Activated T-cell treated with anti-CD3 and anti-CD28 coated beads, Interleukin-2, amount 50 U/mL, for 72 hours (primary cell): ENCODE measurements at places on chromosomes 3 and 15.

DNA sequence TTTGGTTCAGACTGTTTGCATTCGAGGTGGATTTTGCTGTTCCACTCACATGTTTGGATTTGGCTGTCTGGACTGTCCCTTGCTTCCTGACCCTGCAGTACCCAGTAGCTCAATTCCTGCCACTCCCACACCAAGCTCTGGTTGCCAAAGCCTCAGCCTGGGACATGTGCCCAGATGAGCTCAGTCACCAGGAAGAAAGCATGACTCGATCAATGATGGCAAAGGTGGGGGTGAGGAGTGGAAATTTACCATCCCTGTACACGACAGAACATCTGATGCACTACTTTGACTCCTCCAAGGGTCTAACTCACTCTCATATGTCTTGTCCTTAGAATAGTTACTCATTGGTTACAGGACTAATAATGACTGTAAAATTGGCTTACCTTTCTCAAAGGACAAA lies 45.2 kb downstream of the ZNF385D start:
- no peak for DNase-seq

GRCh38 chr15:57358571-57358970 lies 17.7 kb upstream of the CGNL1 start:
- no peak for DNase-seq

DNA sequence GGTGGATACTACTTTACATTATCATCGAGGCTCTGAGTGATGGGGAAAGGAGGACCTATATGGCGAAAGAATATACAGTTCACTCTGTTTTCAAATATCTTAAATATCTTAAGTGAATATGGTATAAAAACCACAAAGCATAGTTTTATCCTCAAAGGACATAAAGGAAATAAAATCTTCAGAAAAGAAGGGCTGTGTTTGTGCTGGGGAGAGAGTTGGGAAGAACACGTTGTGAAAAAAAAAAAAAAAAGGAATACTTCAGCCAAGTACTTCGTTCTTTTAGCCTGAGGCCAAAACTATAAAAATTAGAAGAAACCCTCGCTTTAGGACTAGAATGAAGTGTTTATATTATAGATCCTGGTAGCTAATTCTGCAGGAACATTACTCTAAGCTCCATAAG lies 10.2 kb upstream of the TMEM212 start:
- DNase-seq: no peak

- no peak for DNase-seq
Measured at GRCh38 chr3:64319391-64319790, 94.1 kb upstream of the PRICKLE2 start.

DNA sequence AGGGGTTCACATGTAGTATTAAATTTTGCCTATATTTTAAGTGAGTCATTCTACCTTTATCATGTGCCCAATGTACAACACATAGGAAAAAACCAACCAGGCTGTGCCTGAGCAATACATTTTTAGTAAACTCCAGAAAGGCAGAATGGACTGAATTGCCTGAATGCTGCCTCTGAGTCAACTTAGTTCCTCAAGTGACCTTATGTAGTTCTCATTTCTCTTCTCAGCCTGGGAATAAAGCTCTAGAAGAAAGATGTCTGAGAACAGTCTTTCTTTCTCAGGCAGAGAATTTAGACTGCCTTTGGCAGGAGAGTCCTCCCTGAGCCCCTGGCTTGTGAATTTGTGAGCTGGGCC lies 13.0 kb downstream of the ST3GAL6 start:
- DNase-seq: no peak

DNA sequence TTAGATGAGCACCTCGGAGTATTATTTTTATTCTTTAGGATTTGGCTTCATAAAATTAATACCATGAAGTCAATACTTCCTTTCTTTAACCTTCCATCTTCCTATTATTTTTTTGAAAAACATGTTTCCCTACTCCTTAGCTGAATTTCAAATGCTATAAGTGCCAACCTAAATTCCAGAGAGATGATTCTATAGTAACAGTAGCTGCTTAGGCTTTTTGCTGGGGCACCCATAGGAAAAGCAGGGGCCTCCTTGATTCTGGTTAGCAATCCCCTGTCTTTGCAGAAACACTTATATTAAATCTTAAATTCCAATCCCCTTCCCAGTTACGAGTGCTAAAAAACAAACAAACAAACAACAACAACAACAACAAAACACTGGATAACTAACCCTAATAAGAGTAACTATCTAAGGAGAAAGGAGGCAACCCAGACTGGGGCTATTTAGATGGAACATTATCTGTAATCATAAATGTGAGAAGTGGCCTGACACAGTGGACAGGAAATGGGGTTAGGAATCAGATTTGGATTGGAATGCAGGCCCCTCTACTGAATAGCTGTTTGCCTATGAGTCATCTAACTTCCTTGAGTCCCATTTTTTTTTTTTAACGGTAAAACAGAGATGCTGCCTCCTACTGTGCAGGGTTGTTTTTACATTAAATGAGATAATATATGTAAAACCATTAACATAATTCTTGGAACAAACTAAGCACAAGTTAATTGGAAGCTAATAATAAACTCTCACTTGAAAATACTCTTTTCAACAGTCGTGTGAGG lies 148.1 kb downstream of the WDR72 start:
- no peak for DNase-seq

DNA sequence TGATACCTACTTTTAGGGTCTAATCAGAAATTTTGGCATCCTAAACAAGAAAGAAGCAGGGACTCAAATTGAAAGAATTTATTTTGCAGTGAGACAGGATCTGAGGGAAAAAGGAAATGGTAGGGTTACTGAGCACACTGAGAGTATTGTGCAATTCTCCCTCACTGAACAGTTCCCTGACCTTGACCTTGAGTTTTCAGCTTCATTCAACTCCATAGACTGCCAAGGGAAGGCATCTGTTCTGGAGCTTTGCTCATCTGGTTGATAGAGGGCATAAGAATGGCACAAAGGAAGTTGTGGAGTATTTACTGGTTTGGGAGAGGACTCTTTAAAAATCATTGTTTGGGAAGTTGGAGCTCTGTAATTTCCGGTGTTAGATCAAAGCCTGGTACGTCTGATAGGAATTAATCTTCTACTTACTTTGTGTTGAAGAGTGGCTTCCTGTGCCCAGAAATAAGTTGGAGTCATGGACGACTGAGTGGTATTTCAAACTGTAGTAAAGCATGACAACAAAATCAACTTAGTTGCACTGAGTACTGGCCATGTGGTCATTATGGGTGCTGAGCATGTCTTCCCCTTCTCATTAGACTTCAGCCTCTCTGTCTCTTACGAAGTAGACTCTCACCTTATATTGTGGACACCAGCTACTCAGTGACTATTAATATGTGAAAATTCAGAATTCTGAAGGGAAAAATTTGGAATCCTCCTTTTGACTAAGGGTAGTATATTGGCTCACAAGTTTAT lies 40.8 kb downstream of the CLDN1 start:
- DNase-seq: no peak
